ENCODE measurements at places on chromosomes 16 and 17.
A peak's percentile ranks its signal among the peaks of the same experiment; 100 is the strongest.

DNA sequence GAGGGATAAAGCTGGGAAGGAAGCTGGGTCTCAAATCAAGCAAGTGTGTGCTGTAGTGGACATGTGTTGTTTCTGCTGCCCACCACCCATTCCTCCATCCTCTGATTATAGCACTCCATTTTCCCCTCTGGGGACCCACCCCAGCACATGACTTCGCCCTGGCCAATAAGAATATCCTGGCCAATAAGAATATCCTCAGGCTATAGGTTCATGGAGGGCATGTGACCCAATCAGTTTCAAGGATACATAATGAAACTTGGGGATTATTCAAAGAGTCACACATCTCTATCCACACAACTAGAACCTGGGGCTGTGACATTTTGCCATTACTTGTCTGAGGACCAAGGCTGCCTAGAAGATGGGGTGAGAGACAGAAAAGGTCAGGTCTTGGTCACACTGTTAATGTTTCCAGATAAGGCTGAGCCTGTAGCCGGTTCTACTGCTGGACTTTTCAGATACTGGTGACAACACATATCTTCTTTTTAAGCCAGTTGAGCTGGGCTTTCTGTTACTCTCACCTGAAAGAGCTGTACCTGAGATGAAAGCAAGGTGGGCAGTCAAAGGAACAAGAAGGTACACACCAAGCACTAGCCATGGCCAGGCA is 33.7 kb downstream of the MYO18A start:
- DNase-seq, result no peak

DNA sequence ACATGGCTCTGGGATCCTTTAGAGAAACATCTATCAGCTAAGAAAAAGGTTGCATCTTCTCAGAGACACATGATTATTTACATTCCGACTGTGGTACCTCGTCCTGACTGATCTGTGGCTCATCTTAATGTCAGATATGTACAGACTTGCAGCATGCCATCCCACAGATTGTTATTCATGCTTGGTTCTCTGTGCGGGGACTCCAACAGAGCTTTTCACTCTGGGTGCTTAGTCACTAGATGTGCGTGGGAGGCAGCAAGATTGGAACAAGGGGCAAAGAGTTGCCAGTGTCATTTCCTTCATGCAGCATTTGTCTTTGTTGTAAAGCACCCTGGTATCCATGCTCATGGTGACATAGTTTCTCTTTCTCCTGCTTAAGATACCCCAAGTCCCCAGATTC is 179.1 kb upstream of the CACNG5 start:
- DNase-seq, result peak; percentile 31

GRCh38 chr17:66635386-66636045 is 199.4 kb upstream of the CACNG5 start:
- no peak for DNase-seq

DNA sequence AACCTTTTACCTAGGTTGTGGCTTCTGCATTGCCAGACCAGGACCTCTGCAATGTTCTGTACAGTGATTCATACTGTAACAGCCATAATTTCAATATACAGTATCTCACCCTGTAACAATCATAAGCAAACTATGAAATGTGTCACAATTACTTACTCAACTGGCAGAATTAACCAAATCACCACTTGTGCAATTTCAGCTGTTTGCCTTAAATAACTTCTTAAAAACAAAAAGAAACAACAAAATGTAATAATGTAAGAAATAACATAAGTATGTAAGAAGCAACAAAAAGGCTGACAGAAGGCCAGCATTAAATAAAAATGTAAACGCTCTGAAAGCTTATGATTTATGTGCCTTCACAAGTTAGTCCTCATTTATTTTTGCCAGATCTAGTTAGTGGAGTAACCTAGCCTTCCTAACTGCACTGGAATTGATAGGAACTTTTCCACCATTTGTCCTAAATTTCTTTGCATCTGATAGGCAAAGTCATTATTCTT is 96.9 kb downstream of the SKAP1 start:
- DNase-seq, result no peak

DNA sequence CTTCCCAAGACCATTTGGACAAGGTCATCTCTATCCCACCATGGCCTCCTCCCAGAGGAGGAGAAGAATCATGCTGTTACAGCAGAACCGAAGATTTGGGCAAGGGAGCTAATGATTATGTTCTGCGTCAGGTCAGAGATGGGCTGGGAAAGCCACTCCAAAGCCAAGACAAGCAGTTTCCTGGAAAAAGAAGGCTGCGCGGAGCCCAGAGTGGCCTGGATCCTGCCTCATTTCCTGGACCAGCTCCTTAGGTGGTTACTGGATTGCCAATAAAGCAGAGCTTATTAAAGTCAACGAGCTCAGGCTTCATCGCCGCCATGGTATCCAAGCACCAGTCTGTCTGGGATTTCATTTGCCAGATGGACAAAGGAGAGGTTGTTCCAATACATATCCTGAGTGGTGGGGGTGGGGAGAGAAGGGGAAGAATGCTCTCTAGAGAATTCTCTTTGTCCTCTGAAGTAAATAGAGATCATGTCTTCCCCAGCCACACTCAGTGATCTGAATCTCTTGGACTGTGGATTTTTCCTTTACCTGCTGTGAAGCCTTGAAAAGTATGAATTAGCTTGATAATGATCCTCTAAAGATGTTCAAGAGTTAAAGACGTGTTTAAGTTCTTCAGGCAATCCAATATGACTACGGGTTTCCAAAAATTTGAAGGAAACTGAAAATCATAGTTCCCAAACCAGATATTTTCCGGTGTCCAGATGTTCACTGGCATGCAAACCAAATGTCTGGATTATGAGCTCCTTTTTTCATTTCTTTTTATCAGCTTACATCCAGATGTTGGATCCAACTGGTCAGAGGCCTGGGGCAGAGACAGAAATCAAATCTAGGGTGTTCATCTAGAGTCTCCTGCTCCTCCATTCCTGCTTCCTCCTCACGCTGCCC is 17.7 kb downstream of the PRAC1 start:
- no peak for DNase-seq
